ENCODE measurements at places on chromosomes 3 and 15.
A peak's percentile ranks its signal among the peaks of the same experiment; 100 is the strongest.

- peak; percentile 29 for DNase-seq
Measured at GRCh38 chr15:47349179-47349578, 368.1 kb upstream of the SEMA6D start.

- no peak for DNase-seq
Measured at GRCh38 chr3:16178628-16178988, 4.1 kb downstream of the GALNT15 start.

DNA sequence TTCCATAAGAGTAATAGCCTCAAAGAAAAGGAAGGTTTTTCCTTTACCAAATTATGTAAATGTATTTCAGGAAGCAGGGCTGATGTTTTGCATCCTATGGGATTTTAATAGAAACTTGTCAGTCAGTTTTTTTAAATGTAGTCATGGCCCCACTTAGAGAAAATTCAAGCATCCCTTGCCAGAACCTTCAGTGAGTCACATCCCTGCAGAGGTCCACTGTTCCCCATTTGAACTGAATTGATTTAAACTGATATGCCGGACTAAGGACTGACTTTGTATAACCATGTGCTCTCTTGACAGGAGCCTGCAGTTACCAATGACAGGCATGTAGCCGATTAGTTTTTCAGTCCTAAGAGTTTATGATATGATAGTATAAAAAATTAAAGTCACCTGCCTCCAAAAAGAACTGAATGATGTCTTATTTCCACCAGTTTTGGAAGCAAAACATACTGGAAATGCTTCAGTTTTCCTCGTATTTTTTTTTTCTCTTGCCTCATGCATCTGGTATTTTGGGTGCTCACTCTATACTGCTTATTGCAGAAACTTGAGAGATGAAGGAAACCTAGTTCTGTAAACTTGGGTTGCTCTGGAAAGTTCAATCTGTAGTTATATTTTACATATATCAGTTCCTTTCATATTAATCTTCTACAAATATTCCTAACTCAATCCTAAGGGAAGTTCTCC is 30.7 kb downstream of the LRTM1 start:
- no peak for DNase-seq

- DNase-seq = no peak
Measured at GRCh38 chr15:83068054-83068453, 1.0 kb upstream of the BTBD1 start.

GRCh38 chr3:23576379-23576959 is 229.3 kb upstream of the UBE2E1 start:
- DNase-seq = no peak

- no peak for DNase-seq
Measured at GRCh38 chr15:98844261-98844660, 163.3 kb downstream of the PGPEP1L start.

DNA sequence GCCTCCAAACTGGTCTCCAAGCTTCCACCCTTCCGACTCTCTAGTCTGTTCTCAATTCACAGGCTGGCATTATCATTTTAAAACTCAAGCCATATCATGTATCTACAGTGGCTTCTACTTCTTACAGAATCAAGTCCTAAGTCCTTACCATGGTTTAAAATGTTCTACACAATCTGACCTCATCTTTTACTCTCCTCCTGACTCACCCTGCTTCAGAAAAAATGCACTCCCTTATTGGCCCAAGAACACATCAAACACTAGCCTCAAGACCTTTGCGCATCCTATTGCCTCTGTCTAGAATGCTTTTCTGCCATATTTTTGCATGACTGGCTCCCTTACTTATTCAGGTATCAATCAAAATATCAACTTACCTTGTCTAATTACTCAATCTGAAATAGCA is 11.0 kb downstream of the MRPL3 start:
- no peak for DNase-seq

DNA sequence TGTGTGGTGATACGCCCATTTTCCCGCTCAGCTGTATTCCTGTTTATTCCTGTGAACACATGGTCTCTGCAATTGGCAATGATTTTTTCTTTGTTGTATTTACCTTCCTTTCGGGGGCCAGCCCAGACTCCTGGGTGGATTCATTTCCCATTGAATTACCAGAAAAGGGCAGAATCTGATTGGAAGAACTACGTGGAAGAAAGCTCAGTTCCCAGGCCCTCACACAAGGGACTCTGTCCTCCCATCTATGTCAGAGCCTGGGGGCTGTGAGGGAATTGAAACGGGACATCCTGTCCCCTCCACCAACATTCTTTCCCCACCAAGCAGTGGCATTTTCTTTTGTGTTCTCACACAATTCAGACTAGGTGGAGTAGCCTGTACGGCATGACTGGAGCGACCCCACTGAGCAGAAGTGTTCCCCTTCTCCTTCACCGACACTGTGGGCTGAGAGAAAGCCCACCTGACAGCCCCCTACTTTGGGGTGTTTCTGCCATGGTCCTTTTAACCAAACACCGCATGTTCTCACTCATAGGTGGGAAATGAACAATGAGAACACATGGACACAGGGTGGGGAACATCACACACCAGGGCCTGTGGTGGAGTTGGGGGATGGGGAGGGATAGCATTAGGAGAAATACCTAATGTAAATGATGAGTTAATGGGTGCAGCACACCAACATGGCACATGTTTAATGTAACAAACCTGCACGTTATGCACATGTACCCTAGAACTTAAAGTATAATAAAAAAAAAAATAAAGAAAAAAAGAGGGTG is 32.1 kb upstream of the RFTN1 start:
- no peak for DNase-seq

- no peak for DNase-seq
Measured at GRCh38 chr3:166685246-166685645, 694.9 kb downstream of the ZBBX start.

DNA sequence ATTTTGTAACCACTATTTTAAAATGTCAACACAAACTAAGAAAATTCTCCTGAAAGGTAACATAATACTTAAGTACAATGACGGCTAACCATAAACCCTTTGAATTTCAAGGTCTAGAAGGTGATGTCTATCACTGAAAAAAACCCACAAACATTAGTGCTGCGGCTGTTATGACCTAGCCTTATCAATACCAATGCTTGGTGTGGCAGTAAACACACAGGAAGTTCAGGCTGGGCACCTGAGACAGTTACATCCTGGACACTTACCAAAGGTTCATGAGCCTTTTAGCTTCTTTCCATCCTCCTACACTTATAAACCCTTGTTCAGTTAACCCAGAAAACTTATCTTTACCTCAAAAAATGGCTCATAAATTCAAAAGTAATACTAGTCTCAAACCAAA is 5.8 kb downstream of the HSPBAP1 start:
- no peak for DNase-seq

DNA sequence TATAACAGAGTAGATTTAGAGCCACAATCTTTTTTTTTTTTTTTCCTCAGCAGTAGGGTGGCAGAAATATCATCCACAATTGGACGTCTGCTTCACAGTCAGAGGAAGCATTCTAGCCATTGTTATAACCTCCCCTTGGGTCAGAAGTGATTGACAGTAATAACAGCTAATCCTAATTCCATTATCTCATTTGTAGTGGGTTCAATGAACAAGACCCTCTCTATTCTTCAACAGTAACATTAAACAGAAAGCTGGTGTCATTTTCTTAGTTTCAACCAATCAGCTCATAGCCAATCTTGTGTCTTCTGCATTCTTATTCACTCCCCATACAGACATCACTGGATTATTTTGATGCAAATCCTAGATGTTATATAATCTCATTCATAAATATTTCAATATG is 44.6 kb downstream of the QTRT2 start:
- DNase-seq = no peak

DNA sequence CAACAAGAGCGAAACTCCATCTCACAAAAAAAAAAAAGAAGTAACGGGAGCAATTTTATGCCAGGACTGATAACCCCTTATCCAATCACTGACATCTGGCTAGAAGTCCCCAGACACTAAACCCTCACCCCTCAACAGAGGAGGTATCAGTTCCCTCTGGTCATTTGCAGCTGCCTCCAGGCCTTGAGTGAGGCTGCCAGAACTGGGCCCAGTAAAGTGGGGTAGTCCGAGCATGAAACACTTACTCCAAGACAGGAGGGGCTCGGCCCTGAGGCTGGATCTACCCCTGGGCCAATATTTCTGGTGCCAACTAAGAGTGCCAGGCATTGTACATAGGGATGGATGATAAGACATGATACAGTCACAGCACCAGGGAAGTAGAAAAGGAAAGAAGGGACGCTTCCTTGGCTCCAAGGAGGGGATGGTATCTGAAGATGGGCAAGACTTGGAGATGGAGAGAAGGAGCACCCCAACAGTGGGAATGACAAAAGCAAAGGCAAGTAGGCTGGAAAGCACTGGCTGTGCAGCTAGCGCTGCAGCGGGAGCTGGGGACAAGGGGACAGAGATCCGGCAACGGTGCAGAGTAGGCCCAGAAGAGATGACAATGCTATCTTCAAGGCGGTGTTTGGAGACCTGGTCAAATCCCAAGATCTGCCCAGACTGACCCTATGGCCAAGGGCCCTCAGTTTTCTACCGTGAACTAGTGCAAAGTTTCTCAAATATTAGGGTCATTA is 2.2 kb downstream of the XXYLT1 start:
- no peak for DNase-seq

GRCh38 chr15:69126054-69126469 is 34.4 kb upstream of the GLCE start:
- DNase-seq = no peak

DNA sequence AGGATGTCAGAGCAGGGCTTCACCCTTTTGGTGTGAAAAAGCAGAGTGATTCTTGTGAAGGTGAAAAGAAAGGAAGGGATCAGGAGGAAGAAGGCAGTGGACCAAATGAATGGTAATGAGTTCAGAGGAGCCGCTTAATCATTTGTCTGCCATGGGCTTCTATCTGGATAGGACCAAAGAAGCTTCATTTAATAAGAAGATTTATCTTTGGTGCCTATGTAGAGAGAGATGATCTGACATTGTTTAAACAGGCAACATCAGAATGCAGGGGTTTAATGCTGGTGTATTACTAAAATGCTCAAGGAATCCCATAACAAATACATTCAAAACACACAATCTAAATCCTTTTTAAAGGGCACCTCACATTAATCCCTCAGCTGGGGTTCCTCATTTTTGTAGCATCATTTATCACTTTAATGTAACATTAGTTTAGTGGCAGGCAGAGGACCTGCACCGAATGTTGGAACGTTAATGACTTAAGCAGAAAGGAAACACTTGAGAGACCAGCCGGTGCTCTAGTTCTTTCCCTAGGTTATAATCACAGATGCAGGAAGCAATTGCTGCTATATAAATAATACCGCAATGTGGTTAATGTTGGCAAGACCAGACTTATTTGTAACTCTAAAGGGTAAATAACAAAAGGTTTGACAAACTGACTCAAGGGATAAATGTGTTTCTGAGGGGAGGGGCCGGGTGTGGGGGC is 27.9 kb upstream of the IL1RAP start:
- no peak for DNase-seq

GRCh38 chr15:62739082-62739481 is 303.5 kb upstream of the TPM1 start:
- no peak for DNase-seq

DNA sequence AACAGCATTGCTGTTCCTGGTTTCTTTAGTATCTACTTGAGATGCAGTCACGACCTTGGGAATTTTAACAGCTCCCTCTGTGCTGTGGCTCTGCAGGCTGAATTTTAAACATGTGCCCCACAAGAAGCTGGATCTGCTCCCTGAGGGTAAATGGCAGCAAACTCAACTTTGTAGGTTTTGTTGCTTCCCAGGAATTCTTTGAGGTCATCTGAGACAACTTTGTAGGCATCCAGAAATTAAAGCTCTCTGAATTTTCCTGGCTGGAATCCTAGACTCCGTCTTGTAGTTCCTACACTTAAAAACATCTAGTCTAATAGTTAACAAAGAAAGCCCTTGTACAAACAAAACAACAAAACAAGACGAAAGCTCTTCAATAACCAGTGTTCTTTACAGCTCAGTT is 366.3 kb downstream of the FEZF2 start:
- DNase-seq = no peak

DNA sequence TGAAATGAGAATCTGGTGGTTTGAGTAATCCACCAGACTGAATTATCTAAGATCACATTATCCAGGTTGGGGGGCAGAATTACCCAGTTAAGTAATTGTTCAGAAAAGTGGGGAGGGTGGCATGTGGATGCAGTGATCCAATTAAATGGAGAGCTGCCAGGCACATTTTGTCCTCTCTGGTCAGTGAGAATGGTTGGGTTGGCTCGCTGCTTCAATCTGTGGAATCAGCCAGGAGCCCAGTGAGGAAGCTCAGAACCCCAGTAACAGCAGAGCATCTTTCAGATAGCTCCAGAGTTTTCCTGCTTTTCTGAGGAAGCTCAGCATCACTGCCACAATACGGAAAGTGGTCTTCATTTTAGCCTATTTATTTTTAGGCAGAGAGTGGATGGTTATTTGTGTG is 6.4 kb upstream of the EXOG start:
- DNase-seq = no peak

DNA sequence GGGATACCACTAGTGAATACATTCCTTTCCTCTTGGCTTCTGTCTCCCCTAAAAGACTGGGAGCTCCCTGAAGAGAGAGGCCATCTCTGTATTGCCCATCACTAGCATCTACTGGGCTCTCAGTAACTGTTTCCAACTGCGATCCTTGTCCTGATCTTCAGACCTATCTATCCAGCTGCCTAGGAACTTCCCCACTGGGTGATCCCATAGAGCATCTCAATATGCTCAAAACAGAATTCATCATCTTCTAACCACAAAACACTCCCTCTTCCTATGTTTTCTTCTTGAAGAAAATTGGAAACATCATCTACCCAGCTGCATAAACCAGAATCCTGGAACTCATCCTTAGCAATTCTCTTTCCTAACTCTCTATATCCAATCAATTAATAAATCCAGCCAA is 54.6 kb downstream of the PLD1 start:
- no peak for DNase-seq

DNA sequence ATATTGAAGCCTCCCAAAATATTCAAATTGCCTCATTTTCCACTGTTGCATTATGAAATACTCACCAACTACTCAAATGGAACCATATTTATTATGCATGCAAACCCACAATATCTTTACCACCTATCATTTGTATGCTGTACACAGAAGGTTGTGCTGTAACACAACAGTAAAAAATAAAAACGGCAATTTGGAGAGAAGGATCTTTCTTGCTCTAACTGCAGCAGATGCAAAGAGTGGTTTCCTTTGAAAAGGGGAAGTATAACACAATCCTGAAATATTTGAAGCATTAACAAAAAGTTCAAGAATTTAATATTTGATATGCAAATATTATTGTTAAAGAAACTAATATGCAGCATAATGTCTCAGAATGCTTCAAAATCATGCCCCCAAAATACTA is 244.5 kb upstream of the SUCLG2 start:
- no peak for DNase-seq
